ENCODE measurements at places on chromosomes 16 and 17.

DNA sequence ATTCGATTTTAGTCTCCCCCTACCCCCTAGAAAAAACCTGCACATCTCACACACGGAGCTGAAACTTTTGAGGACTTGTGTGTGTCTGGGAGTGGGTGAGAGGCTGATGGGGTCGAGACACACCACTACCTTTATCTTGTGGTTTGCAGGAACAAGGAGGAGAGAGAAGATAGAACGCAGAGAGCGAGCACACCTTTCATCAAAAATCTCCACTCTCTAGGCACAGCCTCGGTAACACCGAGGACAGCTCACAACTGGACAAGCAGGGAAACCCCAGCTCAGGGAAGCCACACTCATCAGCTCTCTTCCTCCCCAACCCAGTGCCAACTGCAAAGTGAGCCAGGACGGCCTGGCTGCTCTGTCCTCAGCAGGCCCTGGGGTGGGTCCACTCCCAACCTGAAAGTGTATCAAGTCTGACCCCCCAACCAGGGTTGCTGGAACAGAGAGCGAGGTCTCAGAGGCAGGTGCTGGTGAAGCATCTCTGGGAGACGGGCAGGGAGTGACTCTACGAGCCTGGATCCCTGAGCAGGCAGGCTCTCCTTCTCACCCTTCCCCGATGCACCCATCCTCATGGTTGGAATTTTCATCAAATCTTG is 5.2 kb upstream of the GHDC start:
- H3K4me3 ChIP-seq: no peak overlapping the region
- H3K27ac ChIP-seq: no peak overlapping the region
- H3K27me3 ChIP-seq: no peaks in the 10 kb centered on the region
- peaks cover 44% of the 10 kb centered on the region for H3K36me3 ChIP-seq
- peaks cover 3% of the 10 kb centered on the region for H3K4me1 ChIP-seq

GRCh38 chr17:46942441-46943217 is 19.7 kb downstream of the GOSR2 start:
- peaks cover 40% of the 10 kb centered on the region for H3K36me3 ChIP-seq
- peaks cover 19% of the 10 kb centered on the region for H3K4me1 ChIP-seq
- no peak overlapping the region for H3K4me3 ChIP-seq
- peak; percentile 30 for DNase-seq
- no peaks in the 10 kb centered on the region for H3K27me3 ChIP-seq

DNA sequence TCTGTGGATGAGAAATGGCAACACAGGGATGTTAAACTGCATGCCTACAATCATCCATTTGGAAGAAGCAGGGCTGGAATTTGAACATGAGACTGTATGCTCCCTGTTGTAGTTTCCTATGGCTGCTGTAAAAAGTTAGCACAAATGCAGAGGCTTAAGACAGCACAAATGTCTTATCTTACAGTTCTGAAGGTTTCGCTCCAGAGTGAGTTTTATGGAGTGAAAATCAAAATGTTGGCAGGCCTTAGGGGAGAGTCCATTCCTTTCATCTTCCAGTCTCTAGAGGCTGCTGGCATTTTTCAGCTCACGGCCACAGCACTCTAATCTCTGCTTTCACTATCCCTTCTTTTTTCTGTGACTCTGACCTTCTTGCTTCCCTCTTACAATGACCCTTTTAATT is 660.1 kb downstream of the WWOX start:
- H3K4me1 ChIP-seq: peaks cover 10% of the 10 kb centered on the region
- no peaks in the 10 kb centered on the region for H3K27me3 ChIP-seq

GRCh38 chr17:45123930-45124796 is 8.2 kb downstream of the PLCD3 start:
- no peak for DNase-seq
- H3K36me3 ChIP-seq: no peaks in the 10 kb centered on the region
- H3K27ac ChIP-seq: no peak overlapping the region
- H3K4me3 ChIP-seq: no peak overlapping the region
- H3K4me1 ChIP-seq: no peaks in the 10 kb centered on the region
